ENCODE measurements at places on chromosomes 13 and 19.

DNA sequence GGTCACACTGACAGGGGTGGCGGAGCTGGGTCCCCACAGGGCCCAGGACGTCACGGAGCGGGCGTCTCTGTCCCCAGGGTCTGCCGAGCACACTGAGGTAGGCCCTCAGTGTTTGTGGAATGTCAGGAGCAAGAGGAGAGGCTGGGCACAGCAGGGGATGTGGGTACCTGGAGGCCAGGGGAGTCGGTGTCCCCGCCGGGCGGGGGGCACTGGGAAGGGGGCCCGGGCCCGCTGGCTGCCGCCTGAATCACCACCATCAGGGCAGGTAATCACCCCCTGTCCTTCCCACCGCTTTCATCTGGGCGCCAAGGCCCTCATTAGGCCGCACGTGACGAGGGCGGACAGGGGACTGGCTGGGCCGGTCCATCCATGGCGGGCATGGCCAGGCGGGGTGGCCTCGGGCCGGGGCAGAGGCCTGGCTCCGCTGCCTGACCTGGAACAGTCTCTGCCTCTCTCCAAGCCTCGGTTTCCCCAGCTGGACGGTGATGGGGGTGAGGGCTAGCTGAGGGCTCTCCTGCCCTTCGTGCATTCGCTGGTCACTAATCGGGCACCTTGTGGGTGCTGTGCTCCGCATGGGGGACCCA lies 1.0 kb downstream of the FGF22 start:
- DNase-seq = no peak

DNA sequence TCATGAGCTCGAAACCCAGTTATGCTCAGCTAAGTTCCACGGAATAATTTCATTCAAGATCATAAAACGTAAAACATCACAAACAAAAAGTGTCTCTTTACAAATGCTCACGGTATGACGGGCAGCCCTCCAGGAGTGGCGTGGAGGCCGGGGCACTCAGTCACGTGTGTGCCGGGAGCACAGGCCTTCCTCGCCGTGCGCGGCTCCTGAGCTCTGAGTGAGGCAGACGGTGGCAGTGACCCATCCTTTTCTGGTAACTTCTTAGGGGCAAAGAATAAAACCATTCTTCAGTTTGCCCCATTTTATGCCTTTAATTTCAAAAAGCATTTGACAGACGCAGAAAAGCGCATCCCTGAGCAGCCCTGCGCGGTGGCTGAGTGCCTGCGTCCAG lies 72.8 kb downstream of the ATP11A start:
- no peak for DNase-seq

GRCh38 chr13:68810660-68811059 lies 1297.0 kb upstream of the ATXN8OS start:
- DNase-seq = peak; percentile 1

DNA sequence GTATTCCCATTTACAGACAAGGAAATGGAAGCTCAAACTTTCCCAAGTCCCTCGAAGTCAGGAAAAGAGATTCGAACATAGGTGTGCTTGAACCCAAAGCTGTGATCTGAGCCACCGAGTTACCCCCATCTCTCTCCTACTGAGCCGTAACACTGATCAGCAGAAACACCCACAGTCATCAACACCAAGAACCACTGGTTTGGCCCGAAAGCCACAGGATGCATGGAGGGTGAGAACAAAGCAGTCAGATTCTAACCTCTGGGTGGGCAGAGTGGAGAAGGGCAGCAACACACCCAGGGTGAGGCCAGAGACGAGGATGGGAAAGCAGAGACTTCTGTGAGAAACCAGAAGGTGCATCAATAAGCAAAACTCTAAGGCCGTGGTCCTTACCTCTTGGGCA lies 27.7 kb upstream of the POU2F2 start:
- DNase-seq = no peak

- DNase-seq = peak; percentile 85
Observed at GRCh38 chr13:97339019-97339987, 94.7 kb upstream of the RAP2A start.

- no peak for DNase-seq
Observed at GRCh38 chr19:49081273-49081672, 4.0 kb upstream of the SNRNP70 start.

- DNase-seq = no peak
Observed at GRCh38 chr13:104594806-104595205, 1528.6 kb upstream of the SLC10A2 start.

GRCh38 chr13:81302125-81302524 lies 961.2 kb upstream of the SPRY2 start:
- no peak for DNase-seq

- DNase-seq = no peak
Observed at GRCh38 chr13:113415032-113415431, 38.3 kb downstream of the ADPRHL1 start.

- peak; percentile 11 for DNase-seq
Observed at GRCh38 chr19:52786078-52786463, 520 bp downstream of the ZNF600 start.

DNA sequence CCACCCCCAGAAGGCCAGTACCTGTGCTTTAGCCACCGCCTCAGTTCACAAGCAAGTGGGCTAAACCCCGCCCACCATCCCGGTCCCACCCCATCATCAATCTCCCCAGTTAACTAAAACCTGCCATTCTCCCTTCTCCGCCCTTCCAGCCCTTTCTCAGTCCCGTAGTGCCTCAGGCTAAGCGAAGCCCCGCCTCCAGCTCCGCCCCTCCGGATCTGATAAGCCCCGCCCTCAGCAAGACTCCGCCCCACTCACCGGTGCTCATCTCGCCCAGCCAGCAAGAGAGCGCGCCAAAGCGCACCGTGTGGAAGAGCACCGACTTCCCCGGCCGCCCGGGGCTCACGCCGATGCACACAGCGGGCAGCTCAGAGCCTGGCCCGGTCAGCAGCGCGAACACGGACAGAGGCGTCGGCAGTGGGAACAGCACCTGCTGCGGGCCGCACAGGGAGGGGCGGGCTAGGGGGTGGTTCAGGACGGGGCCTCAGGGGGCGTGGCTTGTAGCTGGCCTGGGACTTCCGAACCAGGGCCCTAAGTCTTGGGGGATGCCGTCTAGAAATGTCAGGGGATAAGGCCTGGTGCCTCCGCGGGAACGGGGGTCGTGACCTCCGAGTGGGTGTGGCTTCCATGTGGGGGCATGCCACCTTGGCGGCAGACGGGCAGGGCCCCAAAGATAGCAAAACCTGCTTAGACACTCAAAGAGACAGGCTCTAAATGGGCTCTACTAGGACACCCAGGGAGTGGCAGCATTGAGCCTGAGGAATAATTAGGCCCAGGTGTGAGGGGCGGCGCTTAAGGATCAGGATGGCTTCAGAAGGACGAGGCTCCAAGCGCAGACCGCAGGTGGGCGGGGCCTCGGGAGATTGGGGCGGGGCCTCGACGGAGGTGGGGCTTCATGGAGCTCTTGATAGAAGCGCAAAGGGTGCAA lies 21.4 kb downstream of the MAP4K1 start:
- DNase-seq = peak; percentile 50

- DNase-seq = peak; percentile 44
Observed at GRCh38 chr19:50695251-50696093, 24.1 kb downstream of the SHANK1 start.

- no peak for DNase-seq
Observed at GRCh38 chr13:29005763-29006120, 185.6 kb downstream of the MTUS2 start.

DNA sequence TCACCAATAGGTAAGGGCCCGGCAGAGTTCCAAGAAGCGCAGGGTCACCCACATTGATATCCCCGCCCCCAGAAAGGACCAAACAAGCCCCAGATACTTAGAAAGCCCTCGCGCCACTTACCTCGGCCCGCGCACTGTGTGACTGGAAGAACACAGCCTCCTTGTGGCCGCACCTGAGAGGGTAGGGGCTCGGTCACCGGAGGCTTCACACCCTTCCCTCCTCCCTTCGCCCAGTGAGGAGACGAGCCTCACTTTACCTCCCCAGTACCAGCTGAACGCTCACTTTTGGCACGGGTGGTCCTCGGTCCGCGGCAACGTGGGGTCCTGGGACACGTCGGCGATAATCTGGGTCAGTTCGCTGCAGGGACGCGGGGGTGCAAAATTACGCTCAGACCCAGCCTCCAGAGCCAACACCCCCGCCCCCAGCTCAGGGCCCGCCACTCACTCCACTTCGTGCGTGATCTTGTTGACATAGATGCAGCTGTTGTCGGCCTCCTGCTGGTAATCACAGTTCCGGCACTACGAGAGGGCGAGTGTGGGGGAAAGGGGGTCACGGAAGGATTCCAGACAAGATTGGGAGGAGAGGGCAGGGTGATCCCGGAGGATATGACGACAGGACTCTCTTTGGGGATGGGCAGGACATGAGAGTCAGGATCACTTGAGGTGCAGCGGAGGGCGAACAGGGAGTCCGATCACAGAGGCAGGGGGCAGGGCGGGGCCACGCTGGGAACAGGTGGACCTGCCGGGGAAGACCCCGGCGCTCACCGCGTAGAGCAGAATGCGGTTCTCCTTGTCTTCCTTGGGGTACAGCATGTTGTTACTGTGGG lies 568 bp downstream of the POLR2I start:
- DNase-seq = peak; percentile 61

- no peak for DNase-seq
Observed at GRCh38 chr13:72585254-72585653, 142.2 kb downstream of the MZT1 start.

GRCh38 chr13:104355041-104355670 lies 1288.9 kb upstream of the SLC10A2 start:
- no peak for DNase-seq

DNA sequence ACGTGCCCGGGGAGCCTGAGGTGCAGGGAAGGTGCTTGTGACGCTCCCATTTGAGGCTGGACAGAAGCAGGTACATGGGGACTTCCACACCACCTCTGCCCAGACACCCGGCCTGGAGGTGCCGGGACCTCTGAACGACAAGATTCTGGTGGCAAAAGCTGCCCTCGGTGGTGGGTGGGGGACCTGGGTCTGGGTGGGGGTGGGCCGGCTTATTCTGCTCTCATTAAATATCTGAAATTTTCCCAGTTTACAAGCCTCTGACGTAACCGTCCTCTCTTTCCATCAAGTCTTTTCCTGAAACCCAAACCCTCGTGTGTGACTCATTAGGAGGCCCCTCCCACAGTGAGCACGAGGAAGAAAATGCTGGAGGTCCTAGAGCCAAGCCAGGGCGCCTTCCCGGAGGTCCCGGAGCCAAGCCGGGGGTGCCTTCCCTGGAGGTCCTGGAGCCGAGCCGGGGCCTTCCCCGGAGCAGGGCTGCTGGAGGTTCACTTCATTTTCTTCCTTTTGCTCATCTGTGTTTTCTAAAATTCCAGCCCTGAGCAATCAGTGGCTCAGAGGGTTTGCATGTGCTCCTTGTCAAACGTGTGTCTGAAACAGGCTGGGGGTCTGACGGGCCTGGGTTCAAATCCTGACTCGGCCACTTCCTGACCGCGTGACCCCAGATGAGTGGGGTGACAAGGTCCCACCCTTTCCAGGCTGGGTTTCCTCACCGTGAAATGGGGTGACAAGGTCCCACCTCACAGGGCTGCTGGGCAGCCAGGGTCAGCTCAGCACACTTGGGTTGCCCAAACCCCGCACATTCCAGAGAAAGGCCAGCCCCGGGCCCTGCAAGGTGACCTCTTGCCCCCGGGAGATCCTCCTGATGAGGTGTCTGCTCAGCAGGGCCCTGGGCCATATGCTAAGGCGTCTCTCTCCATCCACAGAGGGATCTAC lies 10.0 kb downstream of the CFD start:
- peak; percentile 93 for DNase-seq

- DNase-seq = peak; percentile 45
Observed at GRCh38 chr13:67726979-67727378, 496.8 kb upstream of the PCDH9 start.

DNA sequence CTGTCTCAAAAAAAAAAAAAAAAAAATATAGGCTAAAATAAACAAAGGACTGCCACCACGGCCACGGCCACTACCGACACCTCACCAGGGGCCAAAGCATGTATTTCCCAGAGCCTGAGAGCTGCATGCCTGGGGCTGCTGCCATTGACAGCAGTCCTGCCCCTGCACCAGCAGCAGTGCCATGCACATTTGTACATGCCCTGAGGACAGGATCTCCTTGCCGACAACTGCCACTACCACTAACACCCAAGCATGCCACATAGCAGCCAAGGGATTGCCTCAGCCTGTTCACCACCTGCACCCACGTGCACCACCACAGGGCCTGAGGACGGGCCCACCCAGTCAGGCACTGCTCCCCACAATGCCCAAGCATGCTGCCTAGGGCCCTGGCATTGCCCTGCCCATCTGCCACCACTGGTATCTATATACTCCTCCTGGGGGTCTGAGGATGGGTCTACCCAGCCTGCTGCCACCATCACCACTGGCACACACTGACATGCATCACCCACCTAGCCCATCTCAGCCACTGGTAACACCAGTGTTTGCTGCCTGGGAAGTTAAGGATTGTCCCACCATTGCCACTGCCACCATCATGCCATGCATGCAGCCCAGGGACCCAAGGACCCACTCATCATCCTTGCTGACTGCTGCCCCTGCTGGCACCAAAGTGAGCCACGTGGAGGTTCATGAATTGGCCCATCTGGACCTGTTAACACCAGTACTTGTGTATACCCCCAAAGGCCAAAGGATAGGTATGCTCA lies 10.6 kb upstream of the NUP62 start:
- no peak for DNase-seq

- DNase-seq = peak; percentile 73
Observed at GRCh38 chr13:95301183-95301967, at the start of gene ABCC4. ABCC4 (minus strand) TSS chr13:95301451; CDS start chr13:95301314, 137 bp downstream.

GRCh38 chr13:51308781-51309180 lies 30.7 kb upstream of the SERPINE3 start:
- DNase-seq = no peak

- DNase-seq = peak; percentile 81
Observed at GRCh38 chr13:76163761-76164160, 527.6 kb downstream of the LMO7 start.

GRCh38 chr13:39783051-39783450 lies 127.6 kb downstream of the COG6 start:
- DNase-seq = peak; percentile 18

- DNase-seq = peak; percentile 44
Observed at GRCh38 chr13:24997367-24997967, 98.5 kb upstream of the PABPC3 start.

GRCh38 chr19:17873786-17874757 lies 2.3 kb downstream of the SLC5A5 start:
- DNase-seq = no peak

- DNase-seq = no peak
Observed at GRCh38 chr19:4053423-4054324, 13.0 kb downstream of the ZBTB7A start.

GRCh38 chr19:8064911-8065874 lies 12.6 kb downstream of the CCL25 start:
- no peak for DNase-seq

DNA sequence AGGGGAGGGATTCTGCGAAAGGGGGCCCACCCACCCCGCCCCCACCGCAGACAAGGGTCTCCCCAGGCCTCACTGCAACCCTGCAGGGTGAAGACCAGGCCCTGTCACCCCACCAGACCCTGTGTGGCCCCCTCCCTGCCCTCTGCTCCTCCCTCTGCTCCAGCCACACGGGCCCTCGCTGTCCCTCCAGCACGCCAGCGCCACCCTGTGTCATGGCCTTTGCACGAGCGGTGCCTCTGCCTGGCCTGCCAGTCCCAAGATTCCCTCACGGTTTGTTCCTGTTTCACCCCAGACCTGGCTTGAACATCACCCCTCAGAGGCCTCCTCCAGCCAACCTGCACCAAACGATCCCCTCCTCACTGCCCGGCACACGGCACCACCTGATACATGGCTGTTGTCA lies 27.3 kb downstream of the PIP5K1C start:
- DNase-seq = no peak

GRCh38 chr13:79637133-79637763 lies 156.3 kb downstream of the NDFIP2 start:
- DNase-seq = peak; percentile 73

GRCh38 chr19:38684078-38684861 lies 36.8 kb downstream of the ACTN4 start:
- peak; percentile 38 for DNase-seq

GRCh38 chr19:30512176-30513081 lies 140.2 kb downstream of the ZNF536 start:
- DNase-seq = peak; percentile 91

GRCh38 chr19:1999856-2000515 lies 15.5 kb downstream of the BTBD2 start:
- DNase-seq = no peak
